ENCODE measurements at places on chromosomes 11 and 22. TPM values are rescaled to one million over a fixed set of nuclear protein-coding genes. Genes with fewer than 3 reads are reported as not detected.

The LRRC4C gene
- not detected for total RNA-seq

The RIBC2 gene
- 0.39 TPM for total RNA-seq

The LAYN gene
- 89.7 TPM for total RNA-seq

The TMEM126B gene
- 44.3 TPM for total RNA-seq

The ZNF70 gene
- total RNA-seq, result 1.9 TPM

The NXPE1 gene
- not detected for total RNA-seq

The CNIH2 gene
- total RNA-seq, result 0.25 TPM

The CHRNA10 gene
- 0.13 TPM for total RNA-seq

The SLC22A9 gene
- total RNA-seq, result not detected

The TNNT3 gene
- not detected for total RNA-seq

Measured in dermis microvascular lymphatic vessel endothelial cell (primary cell).